Stimulated activated memory B cell treated with anti-CD40 and anti-IgM and Interleukin-4, amounts not matched to agents 10 μg/mL and 1 μg/mL and 100 μg/mL, for 72 hours (primary cell): ENCODE measurements at places on chromosomes 3 and 15.
A peak's percentile ranks its signal among the peaks of the same experiment; 100 is the strongest.

GRCh38 chr3:102699819-102700140 lies 265.0 kb downstream of the ZPLD1 start:
- H3K27me3 ChIP-seq: no peaks in the 10 kb centered on the region
- no peaks in the 10 kb centered on the region for H3K4me1 ChIP-seq
- H3K27ac ChIP-seq: no peak overlapping the region
- no peak for ATAC-seq
- H3K36me3 ChIP-seq: no peaks in the 10 kb centered on the region
- H3K4me3 ChIP-seq: no peak overlapping the region

DNA sequence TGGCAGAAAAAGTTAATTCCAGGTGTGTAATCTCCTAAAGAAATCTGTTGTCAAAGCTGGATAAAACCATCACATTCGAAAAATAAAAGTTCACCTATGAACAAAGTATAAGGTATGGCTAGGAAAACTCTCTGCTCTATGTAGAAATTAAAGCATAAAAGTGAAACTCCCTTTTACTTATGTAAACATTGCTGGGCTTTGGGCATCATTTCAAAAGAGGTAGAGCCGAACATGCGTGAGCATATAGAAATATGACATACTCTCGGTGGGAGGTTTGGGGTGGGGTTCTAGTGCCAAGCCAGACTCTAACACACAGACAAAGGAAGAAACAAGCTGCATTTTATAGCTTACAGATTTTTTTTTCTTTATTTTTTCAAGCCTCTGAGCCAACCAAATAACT lies 306.8 kb upstream of the ATP11B start:
- ATAC-seq: no peak
- no peaks in the 10 kb centered on the region for H3K36me3 ChIP-seq
- no peaks in the 10 kb centered on the region for H3K4me1 ChIP-seq
- H3K4me3 ChIP-seq: no peak overlapping the region
- H3K27ac ChIP-seq: no peak overlapping the region

DNA sequence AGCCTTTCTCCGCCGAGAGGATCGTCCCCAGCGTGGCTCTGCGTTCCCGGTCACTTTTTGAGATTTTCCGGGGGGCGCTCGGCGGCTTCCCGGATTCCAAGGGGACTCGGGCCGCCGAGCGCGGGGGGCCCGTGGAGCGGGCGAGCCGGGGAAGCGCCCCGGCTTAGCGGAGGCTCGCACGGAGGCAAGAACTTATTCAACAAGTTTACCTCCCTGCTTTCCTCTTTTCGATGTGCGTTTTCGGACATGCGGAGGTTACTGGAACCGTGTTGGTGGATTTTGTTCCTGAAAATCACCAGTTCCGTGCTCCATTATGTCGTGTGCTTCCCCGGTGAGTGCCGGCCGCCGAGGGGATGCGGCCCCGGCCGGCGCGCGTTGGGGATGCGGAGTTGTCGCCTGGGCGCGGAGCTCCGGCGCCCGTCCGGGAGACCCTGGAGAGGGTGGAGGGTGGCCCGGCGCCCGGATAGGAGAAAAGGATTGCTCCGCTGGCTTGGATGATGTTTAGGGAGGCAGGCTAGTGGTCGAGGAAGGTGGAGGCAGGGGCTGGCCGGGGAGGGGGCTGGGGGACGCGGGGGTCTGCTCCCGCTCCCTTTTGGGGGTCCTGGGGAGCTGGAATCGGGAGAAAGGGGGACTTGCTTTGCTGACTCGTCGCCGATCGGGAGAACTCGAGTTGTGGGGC lies 810 bp downstream of the PTPRG start:
- H3K36me3 ChIP-seq: no peaks in the 10 kb centered on the region
- peak overlapping the region; percentile 64 for H3K27ac ChIP-seq
- H3K4me1 ChIP-seq: peaks cover 21% of the 10 kb centered on the region

- H3K4me3 ChIP-seq: no peak overlapping the region
- peaks cover 18% of the 10 kb centered on the region for H3K27me3 ChIP-seq
- no peaks in the 10 kb centered on the region for H3K36me3 ChIP-seq
- ATAC-seq: no peak
- H3K27ac ChIP-seq: no peak overlapping the region
- no peaks in the 10 kb centered on the region for H3K4me1 ChIP-seq
Observed at GRCh38 chr3:98032904-98033303, 2.2 kb downstream of the GABRR3 start.

- H3K4me3 ChIP-seq: no peak overlapping the region
- H3K4me1 ChIP-seq: no peaks in the 10 kb centered on the region
- no peak overlapping the region for H3K27ac ChIP-seq
- H3K36me3 ChIP-seq: no peaks in the 10 kb centered on the region
Observed at GRCh38 chr15:29687204-29687815, 135.0 kb downstream of the TJP1 start.

DNA sequence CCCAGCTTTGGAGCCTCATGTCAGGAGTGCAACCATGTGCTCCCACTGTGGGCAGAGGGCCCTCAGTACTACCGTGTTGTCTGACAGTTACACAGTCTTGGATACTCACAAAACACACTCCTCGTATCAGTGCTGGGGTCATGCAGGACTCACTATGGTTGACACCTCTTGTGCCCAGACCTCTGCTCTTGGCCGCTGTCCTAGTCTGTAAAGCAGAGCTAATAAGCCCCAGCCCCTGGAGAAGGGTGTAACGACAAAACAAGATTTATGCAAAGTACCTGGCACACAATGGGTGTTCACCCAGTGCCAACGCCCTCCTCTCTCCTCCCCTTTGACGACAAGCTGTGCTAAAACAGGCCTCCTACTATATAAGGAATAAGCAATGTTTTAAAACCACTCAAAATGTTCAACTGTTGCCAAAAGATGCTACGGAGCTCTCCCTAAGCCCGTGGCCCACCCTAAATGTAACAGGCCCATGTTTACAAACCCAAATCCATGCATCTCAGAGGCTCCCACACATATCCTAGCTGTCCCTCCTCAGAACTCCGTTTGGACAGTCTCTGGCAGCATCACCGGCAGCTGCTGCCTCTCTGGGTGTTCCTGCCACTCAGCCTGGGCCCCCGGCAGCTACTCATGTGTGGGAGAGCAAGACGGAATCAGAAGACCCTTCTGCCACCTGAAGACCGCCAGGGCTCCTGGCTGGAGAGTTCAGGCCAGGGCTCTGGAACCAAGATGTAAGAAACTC lies 65.8 kb downstream of the MRPL46 start:
- peaks cover 23% of the 10 kb centered on the region for H3K27me3 ChIP-seq
- ATAC-seq: no peak
- peaks cover 24% of the 10 kb centered on the region for H3K4me1 ChIP-seq
- no peak overlapping the region for H3K27ac ChIP-seq

DNA sequence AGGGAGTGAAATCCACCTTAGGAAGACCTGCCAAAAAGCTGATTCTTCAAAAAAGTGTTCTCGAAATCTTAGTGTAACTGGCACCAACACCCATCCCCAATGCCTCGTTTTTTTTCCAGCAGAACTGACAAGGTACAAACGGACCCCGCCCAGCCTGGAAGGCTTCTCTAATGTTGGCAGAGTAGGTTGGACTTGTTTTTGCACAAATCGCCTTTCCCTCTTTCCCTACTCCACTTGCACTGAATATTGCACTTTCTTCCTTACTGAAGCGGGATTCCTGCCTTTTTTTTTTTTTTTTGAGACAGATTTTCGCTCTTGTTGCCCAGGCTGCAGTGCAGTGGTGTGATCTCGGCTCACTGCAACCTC lies 544 bp upstream of the TIMMDC1 start:
- peak overlapping the region; percentile 99 for H3K4me3 ChIP-seq
- peaks cover 9% of the 10 kb centered on the region for H3K36me3 ChIP-seq
- no peaks in the 10 kb centered on the region for H3K27me3 ChIP-seq
- no peak for ATAC-seq
- H3K27ac ChIP-seq: peak overlapping the region; percentile 98

DNA sequence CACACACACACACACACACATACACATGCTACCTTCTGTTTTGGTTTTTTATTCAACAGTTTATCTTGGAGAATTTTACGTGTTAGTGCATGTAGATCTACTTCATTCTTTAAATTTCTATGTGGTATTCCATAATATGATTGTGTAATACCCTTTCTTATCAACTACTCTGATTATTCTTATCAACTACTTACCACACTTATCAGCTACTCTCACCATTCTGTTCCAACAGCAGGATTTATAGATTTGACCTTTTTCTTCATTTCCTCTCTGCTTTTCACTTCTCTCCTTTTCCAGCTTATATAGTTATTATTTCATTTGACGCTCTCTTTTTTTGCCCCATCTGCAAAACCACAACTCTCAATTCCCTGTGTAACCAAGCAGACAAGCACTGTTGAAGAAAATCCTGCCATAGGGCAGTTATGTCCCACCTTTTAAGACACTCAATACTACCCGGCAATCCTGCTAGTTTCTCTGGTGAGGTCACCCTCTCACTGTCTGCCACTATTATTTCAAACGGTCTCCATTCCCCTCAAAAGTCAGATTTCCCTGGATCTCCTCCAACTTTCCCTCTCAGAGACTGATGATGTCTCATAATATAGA lies 56.9 kb upstream of the SATB1 start:
- no peaks in the 10 kb centered on the region for H3K36me3 ChIP-seq
- no peak for ATAC-seq
- H3K4me1 ChIP-seq: peaks cover 8% of the 10 kb centered on the region

- no peak overlapping the region for H3K4me3 ChIP-seq
- no peak for ATAC-seq
- peaks cover 15% of the 10 kb centered on the region for H3K27me3 ChIP-seq
- no peaks in the 10 kb centered on the region for H3K36me3 ChIP-seq
Observed at GRCh38 chr3:154139996-154140436, 18.8 kb downstream of the ARHGEF26 start.

GRCh38 chr3:116433552-116433951 lies 11.7 kb downstream of the LSAMP start:
- no peak for ATAC-seq
- H3K4me1 ChIP-seq: no peaks in the 10 kb centered on the region
- no peaks in the 10 kb centered on the region for H3K27me3 ChIP-seq
- H3K27ac ChIP-seq: no peak overlapping the region

DNA sequence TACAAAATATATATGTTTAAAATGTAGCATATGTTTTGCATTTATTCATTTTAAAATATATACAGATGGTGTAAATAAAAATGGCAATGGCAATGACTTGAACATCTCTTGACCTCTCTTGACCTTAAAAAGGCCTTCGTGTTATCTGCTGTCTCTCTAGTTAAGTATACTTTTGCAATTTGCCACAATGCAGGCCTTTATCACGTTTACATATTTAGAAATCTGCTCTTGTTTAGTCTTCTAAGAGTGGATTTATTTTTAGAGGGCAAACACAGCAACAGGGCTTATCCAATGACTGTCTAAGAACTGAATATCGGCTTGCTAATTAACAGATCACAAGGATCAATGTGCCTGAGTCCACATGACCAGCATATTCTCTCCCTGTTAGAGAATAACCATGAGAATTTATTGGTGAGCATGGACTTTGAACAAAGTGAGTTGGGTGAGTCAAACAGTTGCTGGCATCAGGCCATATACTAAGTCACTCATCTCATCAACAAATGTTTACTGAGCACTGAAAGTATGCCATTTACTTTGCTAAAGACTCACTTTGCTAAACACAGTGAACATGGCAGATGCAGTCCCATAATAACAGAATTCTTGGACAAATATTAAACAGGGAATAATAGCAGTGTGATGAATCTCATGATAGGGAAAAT lies 48.2 kb downstream of the MDFIC2 start:
- H3K4me1 ChIP-seq: no peaks in the 10 kb centered on the region
- H3K27ac ChIP-seq: no peak overlapping the region
- H3K27me3 ChIP-seq: no peaks in the 10 kb centered on the region
- H3K4me3 ChIP-seq: no peak overlapping the region

DNA sequence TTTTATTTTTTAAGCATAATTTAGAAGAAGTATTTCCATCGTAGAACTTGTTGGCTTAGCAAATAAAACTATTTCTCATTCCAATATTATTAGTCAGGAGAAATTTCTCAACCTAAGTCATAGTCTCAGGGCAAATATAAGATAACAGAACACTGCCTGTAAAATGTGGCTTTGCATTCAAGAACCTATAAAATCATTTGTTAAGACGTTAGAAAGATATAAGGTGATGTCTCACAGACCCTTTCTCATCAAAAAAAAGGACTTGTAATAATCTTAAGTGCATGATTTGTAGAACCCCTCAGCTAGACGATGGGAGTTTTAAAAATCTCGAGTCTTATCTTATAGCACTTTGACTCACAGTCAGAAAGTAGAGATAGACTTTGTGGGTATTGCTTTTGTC lies 314.7 kb upstream of the CFAP20DC start:
- no peaks in the 10 kb centered on the region for H3K36me3 ChIP-seq
- H3K27ac ChIP-seq: no peak overlapping the region
- no peak for ATAC-seq
- no peaks in the 10 kb centered on the region for H3K27me3 ChIP-seq

DNA sequence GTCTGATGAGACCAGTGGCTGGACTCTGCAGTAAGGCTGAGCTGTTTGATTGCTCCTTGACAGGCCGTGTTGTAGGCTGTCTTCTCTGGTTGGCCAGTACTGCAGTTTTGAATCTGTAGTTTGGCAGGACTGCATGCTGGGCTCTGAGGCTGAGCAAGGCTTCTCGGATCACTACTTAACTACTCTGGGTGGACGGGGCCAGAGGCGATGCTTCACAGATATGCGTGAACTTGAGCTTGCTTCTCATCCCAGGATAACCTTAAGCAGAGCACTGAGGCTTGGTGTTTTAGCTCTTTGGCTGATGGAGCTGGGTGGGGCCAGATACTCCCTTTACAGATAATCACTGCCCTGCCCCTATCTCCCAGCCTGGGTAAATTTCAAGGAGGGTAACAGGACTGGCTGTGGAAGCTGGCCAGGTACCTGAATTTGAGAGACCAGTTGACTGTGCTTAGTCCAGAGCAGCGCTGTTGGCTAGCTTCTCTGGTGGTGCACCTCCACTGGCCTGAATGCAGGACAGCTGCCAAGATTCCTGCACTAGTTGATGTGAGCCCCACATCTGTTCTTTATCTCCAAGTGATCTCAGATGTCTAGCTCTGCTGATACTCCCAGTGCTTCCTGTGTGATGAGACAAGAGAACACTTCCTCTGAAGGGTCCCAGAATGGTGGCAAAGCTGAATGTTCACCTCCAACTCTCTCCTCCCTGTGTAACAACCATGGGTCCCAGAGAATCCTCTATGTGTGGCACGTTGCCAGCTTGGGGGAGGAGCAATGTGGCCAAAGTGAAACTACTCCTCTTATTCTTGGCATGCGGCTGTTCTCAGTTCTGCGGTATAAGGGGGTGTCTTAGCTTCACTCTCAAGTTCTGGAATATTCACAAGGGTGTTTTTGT lies 37.9 kb downstream of the RPL39L start:
- H3K36me3 ChIP-seq: peaks cover 19% of the 10 kb centered on the region
- H3K4me3 ChIP-seq: peak overlapping the region; percentile 22
- peak; percentile 55 for ATAC-seq
- H3K27me3 ChIP-seq: no peaks in the 10 kb centered on the region

- H3K4me3 ChIP-seq: peak within 1 kb of the TSS; percentile 39
- no peaks in the 10 kb centered on the region for H3K36me3 ChIP-seq
- peaks cover 61% of the 10 kb centered on the region for H3K27me3 ChIP-seq
- ATAC-seq: peak; percentile 24
Observed at GRCh38 chr3:49869525-49870126, at the start of gene CAMKV. Gene CAMKV (minus strand): TSS chr3:49869906. CDS start chr3:49862388, 7,518 bp downstream.

- no peak overlapping the region for H3K27ac ChIP-seq
- no peaks in the 10 kb centered on the region for H3K4me1 ChIP-seq
- H3K27me3 ChIP-seq: peaks cover 9% of the 10 kb centered on the region
- ATAC-seq: no peak
- H3K4me3 ChIP-seq: no peak overlapping the region
Observed at GRCh38 chr3:192637803-192638202, 89.5 kb downstream of the FGF12 start.

GRCh38 chr3:197593046-197593380 lies 37.2 kb upstream of the BDH1 start:
- H3K27ac ChIP-seq: no peak overlapping the region
- peaks cover 24% of the 10 kb centered on the region for H3K27me3 ChIP-seq
- no peak for ATAC-seq

GRCh38 chr3:19016851-19017250 lies 131.5 kb upstream of the KCNH8 start:
- H3K36me3 ChIP-seq: no peaks in the 10 kb centered on the region
- no peaks in the 10 kb centered on the region for H3K27me3 ChIP-seq
- H3K4me1 ChIP-seq: no peaks in the 10 kb centered on the region
- no peak overlapping the region for H3K27ac ChIP-seq
